ENCODE measurements at places on chromosomes 1 and 21.

DNA sequence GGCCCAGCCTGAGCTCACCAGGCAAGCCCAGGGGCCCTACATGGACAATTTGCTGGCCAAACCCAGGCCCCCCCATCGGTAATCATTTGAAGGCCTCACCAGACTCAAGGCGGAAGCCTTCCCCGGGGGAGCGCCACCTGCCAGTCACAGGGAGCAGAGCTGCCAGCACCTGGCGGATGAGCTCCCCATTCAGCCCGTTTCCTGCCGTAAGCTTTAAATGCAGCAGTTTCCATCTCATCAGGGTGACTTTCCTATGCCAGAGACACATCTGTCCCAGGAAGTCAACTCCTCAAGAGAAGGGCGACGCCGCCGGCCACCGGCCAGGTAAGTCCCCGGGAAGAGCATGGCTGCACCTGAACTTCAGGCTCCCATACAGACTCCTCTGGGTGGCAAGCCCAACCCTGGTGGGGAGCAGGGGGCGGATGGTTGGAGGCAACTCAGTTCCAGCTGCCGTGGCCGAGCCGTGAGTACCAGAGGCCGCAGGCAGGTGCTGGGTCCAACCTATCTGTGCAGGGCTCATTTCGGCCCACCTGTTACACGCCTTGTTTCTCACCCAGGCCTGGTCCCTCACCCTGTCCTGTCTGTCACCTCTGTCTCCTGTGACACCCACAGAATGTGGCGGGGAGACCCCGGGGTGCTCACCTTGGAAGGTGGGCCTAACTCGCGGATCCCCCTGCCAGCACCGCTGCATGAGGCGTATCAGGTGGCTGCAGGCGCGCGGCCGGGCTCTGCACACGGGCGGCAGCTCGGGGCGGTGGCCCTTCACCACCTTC, 20.7 kb downstream of the RIPK4 start:
- DNase-seq = no peak

GRCh38 chr1:51750729-51751128, 127.8 kb downstream of the NRDC start:
- DNase-seq = no peak

DNA sequence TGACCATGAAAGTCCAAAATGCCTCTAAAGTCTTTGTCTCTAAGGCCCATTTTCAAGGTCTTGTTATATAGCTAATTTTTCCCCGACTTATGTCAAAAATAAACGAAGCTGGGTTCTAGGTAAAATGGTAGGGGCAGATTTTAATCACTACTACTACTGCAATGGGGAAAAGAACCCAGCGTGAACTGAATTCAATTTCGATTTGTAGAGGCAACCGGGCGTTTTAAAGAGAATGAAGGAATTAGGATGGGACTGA, 536 bp upstream of the EXO1 start:
- DNase-seq = no peak

DNA sequence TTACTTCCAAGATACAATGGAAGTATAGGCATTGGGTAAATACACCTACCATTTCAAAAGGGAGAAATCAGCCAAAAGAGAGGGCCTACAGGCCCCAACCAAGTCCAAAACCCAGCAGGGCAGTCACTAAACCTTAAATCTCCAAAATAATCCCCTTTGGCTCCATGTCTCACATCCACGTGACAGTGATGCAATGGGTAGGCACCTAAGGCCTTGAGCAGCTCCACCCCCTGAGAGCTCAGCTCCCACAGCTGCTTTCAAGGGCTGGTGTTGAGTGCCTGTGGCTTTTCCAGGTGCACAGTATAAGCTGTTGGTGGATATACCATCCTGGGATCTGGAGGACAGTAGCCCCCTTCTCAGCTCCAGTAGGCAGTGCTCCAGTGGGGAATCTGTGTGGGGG, 72.5 kb downstream of the UROD start:
- DNase-seq = no peak

GRCh38 chr1:30506291-30507015, 216.9 kb downstream of the MATN1 start:
- DNase-seq = no peak

DNA sequence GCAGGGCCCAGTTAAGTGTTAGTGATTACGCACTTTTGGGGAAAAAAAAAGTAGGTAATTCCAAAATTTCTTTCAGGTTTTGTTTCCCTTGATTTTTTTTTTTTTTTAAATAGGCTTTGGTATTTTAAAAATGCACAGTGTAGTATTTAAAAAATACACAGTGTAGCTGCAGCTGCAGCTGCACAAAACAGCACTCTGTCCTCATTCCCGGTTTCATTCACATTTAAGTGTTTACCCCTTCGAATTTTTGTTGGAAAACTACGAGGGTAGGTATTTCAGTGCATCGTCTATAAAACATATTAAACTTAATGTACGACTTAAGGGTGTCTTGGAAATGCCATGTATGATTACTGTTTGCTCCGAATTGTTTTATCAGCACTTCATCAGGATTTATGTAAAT, 3.4 kb downstream of the NEK7 start:
- no peak for DNase-seq

- no peak for DNase-seq
These were observed 9.1 kb downstream of the SSBP3 start for GRCh38 chr1:54397090-54397591.

DNA sequence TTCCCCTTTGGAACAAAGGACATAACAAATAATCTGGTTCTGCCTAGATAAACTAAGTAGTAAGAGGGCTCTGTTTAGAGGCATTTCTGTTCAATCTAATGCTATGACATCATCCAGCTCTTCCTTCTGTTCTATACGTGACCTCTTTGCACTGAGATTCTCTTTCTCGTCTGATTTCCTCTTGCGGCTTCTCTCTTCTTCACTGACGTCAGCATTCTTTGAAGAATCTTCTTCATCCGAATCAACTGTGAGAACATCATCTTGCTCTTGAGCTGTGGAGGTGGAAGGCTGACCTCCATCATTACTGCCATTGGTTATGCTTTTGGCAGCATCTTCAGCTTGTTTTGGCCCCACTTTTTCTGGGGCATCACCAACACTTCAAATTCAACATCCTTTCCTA, 130.4 kb downstream of the HS2ST1 start:
- no peak for DNase-seq

DNA sequence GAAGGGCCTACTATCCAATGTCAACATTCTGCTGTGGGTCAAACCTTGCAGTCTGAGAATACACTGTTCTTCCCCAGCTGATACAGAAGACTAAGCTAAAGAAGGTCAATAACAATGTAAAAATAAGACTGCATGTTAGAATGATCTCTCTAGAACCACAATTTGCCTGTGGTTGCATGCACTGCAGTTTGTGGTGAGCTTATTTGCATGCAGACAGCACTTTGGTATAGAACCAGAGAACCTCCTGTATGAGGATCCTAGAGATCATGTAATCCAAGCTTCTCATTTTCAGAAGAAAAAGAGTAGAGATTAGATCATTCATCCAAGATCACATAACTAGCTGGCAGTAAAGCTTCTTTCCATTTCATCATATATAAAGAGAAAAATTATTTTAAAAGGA, 15.8 kb downstream of the SYNJ1 start:
- no peak for DNase-seq

DNA sequence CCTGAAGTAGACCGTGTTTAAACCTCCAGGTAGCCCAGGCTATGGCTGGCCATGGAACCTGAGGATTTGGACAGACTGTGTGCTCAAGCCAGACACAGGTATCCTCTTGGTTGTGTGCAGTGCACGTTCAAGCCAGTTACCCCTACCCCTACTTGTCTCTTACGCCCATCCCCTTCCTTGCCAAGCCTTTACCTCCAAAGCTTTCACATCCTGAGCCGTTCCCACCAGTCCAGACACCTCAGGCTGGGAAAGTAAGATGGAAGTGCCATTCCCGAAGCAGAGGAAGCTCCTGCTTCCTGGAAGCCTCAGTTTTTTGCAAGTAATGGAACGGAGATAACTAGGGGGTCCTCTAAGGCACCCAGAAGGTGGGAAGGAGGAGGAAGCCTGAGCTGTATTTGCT, 41.5 kb upstream of the HMGB4 start:
- no peak for DNase-seq

GRCh38 chr1:2465371-2466269, 10.5 kb upstream of the PLCH2 start:
- no peak for DNase-seq

DNA sequence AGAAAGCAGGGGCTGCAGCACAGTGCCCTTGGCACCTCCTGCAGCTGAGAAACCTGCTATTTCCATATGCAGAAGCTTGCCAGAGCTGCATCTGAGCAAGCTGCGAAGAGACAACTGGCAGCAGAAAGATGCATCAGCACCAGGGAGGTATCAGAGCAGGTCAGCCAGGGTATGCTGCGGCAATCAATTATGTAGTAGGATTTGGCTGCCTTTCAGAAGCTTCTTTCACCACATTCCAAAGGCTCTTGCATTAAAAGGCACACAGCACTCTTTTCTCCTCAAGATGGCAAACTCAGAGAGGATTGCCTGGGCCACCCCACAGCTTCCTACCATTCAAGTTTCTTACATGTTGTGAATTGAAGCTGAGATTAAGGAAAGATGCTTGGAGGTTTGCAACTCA, 47.6 kb upstream of the RAP1A start:
- no peak for DNase-seq

- DNase-seq = no peak
These were observed 122.2 kb upstream of the VAMP3 start for GRCh38 chr1:7648761-7649384.

DNA sequence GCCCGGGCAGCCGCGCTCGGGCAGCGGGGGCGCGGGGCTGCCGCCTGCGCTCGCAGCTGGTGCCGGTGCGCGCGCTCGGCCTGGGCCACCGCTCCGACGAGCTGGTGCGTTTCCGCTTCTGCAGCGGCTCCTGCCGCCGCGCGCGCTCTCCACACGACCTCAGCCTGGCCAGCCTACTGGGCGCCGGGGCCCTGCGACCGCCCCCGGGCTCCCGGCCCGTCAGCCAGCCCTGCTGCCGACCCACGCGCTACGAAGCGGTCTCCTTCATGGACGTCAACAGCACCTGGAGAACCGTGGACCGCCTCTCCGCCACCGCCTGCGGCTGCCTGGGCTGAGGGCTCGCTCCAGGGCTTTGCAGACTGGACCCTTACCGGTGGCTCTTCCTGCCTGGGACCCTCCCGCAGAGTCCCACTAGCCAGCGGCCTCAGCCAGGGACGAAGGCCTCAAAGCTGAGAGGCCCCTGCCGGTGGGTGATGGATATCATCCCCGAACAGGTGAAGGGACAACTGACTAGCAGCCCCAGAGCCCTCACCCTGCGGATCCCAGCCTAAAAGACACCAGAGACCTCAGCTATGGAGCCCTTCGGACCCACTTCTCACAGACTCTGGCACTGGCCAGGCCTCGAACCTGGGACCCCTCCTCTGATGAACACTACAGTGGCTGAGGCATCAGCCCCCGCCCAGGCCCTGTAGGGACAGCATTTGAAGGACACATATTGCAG, 3.0 kb downstream of the ARTN start:
- DNase-seq = no peak

DNA sequence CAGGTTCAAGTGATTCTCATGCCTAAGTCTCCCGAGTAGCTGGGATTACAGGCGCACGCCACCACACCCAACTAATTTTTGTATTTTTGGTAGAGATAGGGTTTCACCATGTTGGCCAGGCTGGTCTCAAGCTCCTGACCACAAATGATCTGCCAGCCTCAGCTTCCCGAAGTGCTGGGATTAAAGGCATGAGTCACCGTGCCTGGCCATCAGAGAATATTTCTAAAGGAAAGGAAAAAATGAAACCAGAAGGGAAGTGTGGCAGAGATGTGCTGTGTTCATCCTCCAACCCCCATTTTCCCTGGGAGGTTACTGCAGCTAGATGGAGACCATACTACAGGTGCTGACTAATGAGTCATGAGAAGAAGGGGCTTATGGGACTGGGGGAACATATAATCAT, 964.1 kb downstream of the TTLL7 start:
- no peak for DNase-seq

- DNase-seq = no peak
These were observed 6.0 kb upstream of the ACTRT2 start for GRCh38 chr1:3015269-3015635.

GRCh38 chr1:203867802-203868201, 6.4 kb downstream of the SNRPE start:
- no peak for DNase-seq

DNA sequence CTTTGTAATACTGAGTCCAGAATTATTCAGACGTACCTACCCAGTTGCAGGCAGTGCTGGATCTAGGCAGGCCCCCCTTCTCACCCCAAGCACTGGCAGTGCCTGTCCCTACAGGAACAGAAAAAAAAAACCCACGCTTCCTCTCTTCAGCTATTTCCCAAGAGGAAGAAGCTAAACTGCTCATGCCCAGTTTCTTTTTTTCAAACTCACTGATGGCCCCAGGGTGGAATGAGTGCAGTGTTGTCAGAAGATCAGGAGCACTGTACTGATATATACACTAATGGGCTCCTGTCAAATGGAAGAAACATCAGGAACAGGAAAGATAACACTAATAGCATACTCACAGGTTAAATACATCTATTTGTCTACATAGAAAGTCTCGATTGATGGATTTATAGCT, 28.2 kb upstream of the DOCK7 start:
- no peak for DNase-seq

GRCh38 chr1:22796642-22797041, 86.0 kb downstream of the EPHB2 start:
- DNase-seq = no peak

Measured in stimulated activated CD8-positive, alpha-beta memory T cell treated with anti-CD3 and anti-CD28 coated beads, Interleukin-4, amount 100 ng/mL, for 24 hours (primary cell).